ENCODE measurements at places on chromosomes 16 and 17.

GRCh38 chr17:57288040-57288772 is 31.9 kb downstream of the MSI2 start:
- no peak for DNase-seq

DNA sequence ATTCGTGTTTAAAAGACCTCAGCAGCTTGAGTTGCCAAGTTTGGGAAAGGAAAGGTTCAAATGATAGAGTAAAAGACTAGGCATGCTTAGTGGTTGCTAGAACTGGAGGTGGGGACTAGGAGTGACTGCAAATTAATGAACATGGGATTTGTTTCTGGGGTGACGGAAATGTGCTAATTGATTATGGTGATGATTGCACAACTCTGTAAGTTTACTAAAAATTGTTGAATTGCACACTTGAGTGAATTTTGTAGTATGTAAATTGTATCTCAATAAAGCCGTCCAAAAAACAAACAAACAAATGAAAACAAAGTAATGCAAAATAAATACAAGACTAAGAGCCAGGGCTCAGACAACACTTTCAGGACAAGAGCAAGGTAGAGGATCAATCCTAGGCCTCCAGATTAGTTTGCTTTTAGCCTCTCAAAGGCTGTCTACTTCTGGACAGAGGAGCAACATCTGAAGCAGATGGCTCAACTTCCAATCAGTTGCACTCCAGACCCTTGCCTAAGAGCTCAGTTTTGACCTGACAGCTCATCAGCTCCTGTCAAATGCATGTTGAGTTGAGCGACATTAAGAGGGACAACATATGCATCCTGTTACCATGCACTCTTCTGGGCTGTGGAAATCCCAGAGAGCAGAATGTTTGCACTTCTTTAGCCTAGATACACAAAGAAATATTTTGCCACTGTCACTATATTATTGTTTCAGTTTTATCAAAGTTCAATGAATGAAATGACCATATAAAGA is 111.2 kb upstream of the ASIC2 start:
- DNase-seq: no peak

DNA sequence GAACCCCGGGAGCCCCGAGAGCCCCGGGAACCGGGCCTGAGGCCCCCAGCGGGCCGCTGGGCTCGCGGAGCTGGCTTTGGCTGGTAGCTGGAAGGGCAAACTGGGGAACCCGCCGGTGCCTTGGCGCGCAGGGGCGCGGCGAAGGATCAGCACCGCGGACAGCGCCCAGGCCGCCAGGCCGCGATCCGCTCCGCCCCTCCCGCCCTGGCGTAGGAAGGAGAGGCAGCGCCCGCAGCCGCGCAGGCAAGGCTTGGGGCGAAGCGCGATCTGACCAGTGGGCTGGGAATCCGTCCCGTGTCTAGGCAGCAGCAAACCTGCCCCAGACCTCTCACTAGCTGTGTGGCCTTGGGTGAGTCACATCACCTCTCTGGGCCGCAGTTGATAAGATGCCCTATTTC is 331 bp upstream of the CCDC92B start:
- peak; percentile 13 for DNase-seq

GRCh38 chr17:37813751-37814150 is 68.9 kb upstream of the HNF1B start:
- no peak for DNase-seq

- DNase-seq: no peak
Measured at GRCh38 chr17:32927724-32928585, at the start of gene TMEM98. TMEM98 (plus strand) TSS chr17:32928153; CDS start chr17:32931529, 3,376 bp downstream.

- no peak for DNase-seq
Measured at GRCh38 chr16:67294938-67295361, 15.6 kb downstream of the PLEKHG4 start.

GRCh38 chr17:21392266-21392665 is 16.1 kb downstream of the KCNJ12 start:
- DNase-seq: no peak

DNA sequence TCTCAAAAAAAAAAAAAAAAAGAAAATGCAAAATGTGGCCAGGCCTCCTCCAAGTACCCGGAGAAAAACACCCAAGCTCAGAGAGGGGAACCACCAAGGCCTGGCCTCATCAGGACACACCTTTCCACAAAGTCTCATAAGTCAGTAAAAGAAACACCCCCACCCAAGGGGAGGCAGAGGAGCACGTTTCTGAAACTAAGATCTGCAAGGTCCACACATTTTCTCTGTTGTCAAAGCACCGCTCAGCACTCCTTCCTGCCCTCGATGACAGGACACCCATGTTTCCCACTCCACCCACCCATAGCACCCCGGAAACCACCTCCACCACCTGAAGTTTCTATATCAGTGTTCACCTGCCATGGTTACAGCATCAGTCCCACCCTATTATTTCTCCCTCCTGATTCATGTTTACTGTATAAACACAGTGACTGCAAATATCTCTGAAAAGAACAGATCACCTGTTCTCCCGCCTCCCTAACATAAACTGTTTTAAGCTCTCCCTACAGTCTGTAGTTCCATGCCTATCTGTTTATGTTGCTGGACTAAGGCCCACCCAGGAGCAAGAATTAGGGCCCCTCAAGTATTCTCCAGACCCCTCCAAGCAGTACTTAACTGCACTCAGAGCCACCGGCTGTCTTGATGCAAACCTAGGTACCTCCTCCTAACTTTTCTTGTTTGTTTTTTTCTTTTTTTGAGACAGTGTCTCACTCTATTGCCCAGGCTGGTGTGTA is 2.0 kb downstream of the CORO7 start:
- DNase-seq: peak; percentile 55

DNA sequence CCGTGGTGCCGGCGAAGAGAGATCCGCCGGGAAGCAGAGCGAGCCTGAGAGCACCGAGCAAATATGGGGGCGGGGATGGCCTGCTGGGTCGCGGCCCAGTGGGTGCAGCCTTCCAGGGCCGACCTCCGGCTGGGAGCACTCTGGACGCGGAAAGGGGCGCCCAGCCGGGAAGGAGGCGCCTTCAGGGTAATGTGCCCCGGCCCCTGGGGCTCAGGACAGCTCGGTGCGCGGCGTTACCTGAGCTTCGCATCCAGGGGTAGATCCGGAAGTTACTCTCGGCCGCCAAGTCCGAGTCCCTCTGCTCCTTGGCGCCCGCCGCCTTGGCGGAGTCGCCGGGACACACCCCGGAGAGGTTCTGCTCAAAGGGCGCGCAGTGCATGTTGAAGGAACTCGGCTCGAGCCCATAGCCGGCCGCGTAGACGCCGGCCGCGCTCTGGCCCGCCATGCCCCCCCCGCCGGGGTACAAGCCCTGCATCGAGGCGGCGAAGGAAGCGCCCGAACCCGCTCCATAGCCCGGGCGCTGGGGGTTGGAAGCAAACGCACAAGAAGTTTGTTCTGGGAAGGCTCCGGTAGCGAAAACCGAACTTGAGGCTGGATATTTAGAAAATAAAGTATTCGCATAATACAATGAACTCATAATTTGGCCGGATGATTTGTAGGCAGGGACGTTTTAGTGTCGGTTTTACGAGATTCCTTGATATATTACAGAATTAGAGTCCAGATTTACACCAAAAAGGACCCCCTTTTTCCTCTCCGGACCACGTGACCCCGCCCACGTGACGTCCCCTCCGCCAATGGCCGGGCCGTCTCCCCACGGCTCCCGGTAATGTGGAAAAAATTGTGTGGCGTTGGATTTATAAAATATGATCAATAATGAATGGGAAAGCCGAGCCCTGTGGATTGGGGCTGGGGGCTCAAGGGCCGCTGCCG is at the start of gene HOXB7:
Gene HOXB7, minus strand, starts transcription at position 736 of the 930 bp plus-strand sequence. Its CDS starts 99 bp downstream, at position 637.
- peak; percentile 84 for DNase-seq

DNA sequence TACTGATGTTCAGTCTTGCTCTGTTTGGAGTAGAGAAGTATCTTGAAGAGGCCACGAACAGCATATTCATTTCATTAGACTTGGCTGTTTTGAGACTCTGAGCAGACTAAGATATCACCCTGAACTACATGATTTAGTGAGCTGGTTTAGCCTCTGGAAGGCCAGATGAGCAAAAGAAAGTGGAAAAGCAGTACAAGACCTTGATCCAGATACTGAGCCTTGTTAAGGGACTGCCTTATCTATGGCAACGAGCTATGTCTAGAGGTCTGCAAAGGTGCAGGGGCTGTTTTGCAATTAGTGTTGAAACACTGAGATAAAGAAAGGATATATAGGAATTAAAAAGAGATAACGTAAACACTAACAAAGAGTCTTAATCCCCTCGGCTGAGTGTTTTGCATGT is 231.4 kb downstream of the IRX3 start:
- DNase-seq: no peak

- DNase-seq: no peak
Measured at GRCh38 chr17:19911033-19911432, 43.3 kb upstream of the ULK2 start.

- no peak for DNase-seq
Measured at GRCh38 chr16:3830625-3831254, 49.8 kb downstream of the CREBBP start.

DNA sequence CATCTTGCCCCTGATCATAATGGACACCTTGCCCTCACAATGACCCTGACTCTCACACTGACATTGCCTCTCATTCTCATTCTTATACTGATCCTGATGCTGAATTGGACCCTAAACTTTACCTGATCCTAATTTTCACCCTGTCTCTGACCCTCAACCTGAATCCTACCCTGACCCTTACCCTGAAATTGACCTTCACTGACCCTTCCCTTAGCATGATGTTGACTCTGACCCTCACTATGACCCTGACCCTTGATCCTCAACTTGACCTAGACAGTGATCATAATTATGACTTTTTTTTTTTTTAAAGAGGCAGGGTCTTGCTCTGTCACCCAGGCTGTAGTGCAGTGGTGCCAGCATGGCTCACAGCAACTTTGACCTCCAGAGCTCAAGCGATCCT is 3.4 kb downstream of the AHSP start:
- no peak for DNase-seq

DNA sequence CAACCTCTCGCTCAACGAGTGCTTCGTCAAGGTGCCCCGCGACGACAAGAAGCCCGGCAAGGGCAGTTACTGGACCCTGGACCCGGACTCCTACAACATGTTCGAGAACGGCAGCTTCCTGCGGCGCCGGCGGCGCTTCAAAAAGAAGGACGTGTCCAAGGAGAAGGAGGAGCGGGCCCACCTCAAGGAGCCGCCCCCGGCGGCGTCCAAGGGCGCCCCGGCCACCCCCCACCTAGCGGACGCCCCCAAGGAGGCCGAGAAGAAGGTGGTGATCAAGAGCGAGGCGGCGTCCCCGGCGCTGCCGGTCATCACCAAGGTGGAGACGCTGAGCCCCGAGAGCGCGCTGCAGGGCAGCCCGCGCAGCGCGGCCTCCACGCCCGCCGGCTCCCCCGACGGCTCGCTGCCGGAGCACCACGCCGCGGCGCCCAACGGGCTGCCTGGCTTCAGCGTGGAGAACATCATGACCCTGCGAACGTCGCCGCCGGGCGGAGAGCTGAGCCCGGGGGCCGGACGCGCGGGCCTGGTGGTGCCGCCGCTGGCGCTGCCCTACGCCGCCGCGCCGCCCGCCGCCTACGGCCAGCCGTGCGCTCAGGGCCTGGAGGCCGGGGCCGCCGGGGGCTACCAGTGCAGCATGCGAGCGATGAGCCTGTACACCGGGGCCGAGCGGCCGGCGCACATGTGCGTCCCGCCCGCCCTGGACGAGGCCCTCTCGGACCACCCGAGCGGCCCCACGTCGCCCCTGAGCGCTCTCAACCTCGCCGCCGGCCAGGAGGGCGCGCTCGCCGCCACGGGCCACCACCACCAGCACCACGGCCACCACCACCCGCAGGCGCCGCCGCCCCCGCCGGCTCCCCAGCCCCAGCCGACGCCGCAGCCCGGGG is 1.3 kb downstream of the FOXC2 start:
- no peak for DNase-seq

GRCh38 chr16:7571366-7571765 is 238.7 kb downstream of the RBFOX1 start:
- DNase-seq: no peak

DNA sequence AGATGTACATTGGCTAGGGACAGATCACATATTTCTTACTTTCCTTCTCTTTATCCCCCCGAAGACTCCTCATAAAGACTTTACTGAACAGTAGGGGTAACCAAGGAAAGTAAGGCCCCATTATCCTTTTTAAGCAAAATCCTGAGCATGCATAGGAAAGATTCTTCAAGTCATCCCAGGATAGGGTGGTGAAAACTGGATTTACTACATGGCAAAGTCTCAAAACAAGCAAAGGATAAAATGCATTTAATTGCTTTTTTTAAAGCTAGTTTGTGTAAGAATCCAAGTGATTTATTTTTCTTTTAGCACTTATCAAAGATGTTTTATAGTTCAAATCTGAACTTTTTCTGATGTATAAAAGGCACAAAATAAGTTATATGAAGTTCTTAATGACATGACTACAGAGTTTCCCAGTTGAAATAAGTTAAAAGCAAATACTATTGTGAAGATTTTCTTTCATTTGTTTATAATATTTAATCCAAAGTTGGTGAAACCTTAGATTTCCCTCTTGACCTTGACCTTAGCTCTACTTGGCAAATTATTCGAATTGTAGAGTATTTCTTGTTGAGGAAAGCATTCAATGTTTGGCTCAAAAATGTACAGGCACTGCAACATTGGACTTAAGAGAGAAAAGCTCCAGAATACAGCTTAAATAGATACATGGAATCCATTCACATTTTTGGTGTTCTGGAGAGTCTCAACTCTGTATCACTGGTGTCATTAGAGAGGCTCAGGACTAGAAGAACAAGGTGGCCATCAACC is 104.3 kb downstream of the ABCA8 start:
- DNase-seq: no peak

GRCh38 chr16:19690196-19690595 is 27.8 kb downstream of the KNOP1 start:
- no peak for DNase-seq

DNA sequence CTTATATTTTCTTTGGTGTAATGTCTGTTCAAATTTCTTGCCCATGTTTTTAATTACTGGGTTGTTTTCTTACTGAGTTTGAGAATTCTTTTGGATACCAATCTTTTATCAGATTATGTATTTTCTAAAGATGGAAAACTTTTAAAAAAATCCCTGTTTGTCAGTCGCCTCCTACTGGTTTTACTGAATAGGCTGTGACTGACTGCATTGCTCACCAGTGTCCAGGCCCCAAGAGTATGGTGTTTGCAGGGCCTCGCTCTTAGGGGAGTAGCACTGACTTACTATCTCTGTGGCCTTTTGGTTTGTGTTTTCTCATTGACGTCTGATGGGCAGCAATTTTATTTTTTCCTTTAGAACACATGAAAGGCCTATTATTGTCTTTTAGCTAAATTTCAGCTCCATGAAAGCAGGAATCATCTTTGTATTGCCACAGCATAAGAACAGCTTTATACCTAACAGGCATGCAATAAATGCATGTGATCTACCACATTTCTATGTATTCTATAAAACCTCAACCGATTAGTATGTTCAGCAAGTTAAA is 188.4 kb downstream of the AATF start:
- no peak for DNase-seq

DNA sequence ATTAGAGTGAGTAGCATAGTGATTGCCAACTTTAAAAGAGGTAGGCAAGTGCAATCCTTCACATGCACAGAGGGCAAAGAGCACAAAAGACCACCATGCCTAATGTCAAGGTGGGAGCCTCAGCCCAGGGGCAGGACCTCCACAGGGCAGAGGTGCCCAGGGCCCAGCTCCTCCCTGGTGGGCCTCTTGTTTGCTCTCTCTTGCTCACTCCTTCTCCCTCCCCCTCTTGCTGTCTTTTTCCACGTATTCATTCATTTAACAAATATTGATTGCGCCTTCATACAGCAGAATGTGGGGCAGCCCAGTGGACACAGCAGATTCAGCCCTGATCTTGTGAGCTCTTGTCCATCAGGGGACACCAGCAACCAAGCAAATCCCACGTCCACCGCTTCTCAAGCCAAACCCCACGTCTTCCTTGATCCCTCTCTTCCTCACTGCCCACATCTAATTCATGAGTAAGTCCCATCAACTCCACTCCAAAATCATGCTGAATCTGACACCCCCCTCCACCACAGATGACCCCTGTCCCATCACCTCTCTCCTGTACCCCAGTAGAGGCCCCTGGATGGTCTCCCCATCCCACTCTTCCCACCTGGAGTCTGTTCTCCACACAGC is 44.1 kb upstream of the RPL38 start:
- DNase-seq: no peak
